Naive thymus-derived CD8-positive, alpha-beta T cell (primary cell): ENCODE measurements at places on chromosomes 1 and 21. TPM values are rescaled to one million over a fixed set of nuclear protein-coding genes. Genes with fewer than 3 reads are reported as not detected.

GRCh38 chr1:87386217-87386790 is 57.6 kb downstream of the LMO4 start:
- DNase-seq: no peak

SFN gene
- total RNA-seq: 0.47 TPM

NEXN gene
- 0.26 TPM for total RNA-seq

FBXO42 gene
- total RNA-seq: 24.3 TPM

- no peak for DNase-seq
Observed at GRCh38 chr1:112706505-112707220, at the start of gene RHOC. Gene RHOC, minus strand, starts transcription at chr1:112707127. Its CDS starts 3,328 bp downstream, at chr1:112703799.
